ENCODE measurements at places on chromosomes 4 and X.
A peak's percentile ranks its signal among the peaks of the same experiment; 100 is the strongest.

GRCh38 chr4:174561560-174561959 lies 39.3 kb upstream of the HPGD start:
- no peak for DNase-seq

DNA sequence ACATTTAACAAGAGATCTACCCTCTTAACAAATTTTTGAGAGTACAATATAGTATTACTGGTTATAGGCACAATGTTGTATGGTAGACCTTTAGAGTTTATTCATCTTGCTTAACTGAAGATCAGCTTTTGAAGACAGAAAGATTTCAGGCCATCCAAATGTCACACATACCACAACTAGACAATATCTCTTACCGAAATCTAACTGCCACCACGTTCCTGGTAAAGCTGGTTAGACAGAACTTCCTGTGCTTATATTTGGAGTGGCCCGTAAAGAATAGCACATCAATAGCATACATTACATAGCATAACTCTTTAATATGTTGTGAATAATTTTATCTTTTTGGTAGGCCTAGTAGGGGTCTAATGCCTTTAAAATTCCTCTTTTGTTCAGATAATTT lies 29.8 kb upstream of the ARHGEF6 start:
- DNase-seq, result no peak

- no peak for DNase-seq
Observed at GRCh38 chr4:154361450-154361849, 130.1 kb downstream of the DCHS2 start.

- DNase-seq, result no peak
Observed at GRCh38 chr4:17283251-17283650, 228.6 kb downstream of the QDPR start.

GRCh38 chr4:107312366-107312765 lies 276.3 kb upstream of the DKK2 start:
- DNase-seq, result peak; percentile 36

- DNase-seq, result no peak
Observed at GRCh38 chr4:177964693-177965168, 522.5 kb upstream of the AGA start.

DNA sequence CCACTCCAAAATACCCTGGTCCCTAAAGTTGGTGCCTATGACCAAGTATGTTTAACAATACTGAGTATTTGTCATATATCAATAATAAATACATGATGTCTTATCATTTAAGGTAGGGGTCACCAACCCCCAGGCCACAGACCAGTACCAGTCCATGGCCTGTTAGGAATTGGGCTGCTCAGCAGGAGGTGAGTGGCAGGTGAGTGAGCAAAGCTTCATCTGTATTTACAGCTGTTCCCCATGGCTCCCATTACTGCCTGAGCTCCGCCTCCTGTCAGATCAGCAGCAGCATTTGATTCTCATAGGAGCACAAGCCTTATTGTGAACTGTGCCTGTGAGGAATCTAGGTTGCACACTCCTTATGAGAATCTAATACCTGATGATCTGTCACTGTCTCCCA lies 126.2 kb downstream of the HNRNPD start:
- no peak for DNase-seq
